ENCODE measurements at places on chromosomes 1 and 21.

GRCh38 chr1:107940701-107941100, 24.3 kb downstream of the VAV3 start:
- DNase-seq, result no peak

DNA sequence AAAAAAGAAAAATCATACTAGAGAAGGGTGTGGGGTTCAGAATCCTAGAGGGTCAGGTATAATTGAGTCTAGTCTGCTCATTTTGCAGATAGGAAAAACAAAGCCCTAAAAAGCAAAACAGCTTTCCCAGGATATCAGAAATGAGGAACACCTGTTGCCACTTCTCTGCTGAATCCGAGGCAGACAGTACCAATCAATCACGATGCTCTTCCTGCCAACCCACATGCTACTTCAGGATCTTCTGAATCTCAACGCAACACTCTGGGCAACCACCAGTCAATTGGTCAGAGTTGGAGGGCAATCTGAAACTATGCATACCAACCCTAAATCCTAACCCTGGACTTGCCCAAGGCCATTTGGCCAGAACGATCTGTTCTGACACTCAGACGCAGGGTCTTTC, 128.3 kb downstream of the EPHB2 start:
- no peak for DNase-seq

DNA sequence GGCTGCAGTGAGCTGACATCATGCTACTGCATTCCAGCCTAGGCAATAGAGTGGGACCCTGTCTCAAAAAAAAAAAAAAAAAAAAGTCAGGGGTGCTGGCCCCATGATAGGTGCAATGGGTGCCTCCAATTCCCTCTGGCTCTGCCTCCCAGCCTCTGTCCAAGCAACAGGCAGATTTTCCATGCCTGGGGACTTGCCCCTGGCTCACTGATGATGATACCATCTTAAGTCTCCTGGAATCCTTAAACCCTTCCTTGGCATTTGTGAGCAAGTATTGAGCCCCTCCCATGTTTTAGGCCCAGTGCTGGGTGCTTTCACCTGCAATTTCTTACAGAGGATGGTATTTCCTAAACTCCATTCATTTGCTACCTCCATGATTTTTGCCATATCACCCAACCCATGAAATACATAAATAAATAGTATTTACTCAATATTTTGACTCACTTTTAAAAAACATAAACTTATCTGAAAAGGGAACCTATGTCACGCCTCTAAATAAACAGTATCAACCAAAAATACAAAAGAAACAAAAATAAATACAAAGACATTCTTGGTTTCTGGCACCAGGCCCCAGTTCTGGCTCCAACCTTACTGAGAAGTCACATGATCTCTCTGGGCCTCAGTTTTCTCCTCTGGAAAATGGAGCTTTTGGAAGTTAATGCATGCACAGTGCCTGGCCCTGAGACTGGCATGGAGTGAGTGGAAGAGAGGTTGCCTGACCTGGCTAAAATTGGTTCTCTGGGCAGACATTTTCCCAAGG, 1.5 kb upstream of the ALPL start:
- no peak for DNase-seq

DNA sequence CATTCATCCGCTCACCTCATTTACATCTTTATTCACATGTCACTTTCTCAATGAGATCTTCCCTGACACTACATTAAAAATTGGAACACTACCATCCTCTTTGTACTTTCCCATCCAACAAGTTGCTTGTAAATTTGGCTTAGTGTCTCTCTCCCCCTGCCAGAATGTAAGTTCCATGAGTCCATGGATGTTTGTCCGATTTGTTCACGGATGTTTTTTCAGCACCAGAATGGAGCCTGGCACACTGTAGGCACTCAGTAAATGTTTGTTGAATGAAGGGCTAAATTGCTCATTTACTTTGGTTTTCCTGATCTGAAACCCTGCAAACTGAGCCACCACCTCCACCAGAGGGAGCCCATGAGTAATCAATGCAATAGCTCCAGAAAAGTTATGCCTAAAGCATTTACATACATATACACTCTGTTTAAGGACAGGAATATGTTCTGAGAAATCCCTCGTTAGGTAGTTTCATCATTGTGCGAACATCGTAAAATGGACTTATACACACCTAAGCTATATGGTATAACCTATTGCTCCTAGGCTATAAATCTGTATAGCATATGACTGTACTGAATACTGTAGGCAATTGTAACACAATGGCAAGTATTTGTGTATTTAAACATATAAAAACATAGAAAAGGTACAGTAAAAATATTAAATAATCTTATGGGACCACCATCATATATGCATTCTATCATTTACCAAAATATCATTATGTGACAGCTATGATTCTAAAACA, 2.8 kb upstream of the EYA3 start:
- no peak for DNase-seq

- DNase-seq, result no peak
Measured at GRCh38 chr1:180925471-180926051, 12.9 kb downstream of the KIAA1614 start.

GRCh38 chr21:39373634-39374033, 24.7 kb upstream of the HMGN1 start:
- DNase-seq, result no peak

DNA sequence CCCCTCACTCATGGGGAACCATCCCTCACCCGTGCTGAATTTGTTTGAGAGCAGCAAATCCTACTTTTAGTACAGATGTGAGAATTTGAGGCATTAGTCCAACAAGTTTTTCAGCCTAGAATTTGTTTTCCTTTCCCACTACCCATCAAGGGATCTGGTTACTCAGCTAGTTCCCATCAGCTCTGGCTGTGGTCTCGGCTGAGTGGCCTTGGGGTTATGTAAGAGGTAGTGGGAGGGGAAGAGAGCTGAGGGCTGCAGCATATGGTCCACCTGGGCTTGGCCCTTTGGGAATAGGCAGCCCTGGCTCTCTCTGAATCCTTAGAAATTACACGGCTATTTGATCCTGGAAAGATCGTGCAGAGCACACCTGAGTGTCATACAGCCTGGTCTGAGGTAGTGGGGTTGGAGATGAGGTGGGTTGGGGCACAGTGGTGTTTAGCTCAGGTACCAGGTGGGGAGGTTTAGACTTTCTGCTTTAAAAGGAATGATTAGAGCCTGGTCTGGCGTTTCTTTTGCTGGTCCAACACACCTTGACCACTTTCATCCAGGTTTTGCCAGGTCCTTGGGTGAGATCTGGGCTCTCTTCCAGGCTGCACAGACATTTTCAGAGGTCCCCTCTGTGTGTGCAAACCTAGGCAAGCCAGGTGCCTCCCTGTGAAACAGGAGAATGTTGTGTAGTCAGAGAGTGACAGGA, 4.2 kb downstream of the GSTM4 start:
- no peak for DNase-seq

GRCh38 chr1:56457756-56458375, 121.5 kb downstream of the PLPP3 start:
- DNase-seq, result no peak

DNA sequence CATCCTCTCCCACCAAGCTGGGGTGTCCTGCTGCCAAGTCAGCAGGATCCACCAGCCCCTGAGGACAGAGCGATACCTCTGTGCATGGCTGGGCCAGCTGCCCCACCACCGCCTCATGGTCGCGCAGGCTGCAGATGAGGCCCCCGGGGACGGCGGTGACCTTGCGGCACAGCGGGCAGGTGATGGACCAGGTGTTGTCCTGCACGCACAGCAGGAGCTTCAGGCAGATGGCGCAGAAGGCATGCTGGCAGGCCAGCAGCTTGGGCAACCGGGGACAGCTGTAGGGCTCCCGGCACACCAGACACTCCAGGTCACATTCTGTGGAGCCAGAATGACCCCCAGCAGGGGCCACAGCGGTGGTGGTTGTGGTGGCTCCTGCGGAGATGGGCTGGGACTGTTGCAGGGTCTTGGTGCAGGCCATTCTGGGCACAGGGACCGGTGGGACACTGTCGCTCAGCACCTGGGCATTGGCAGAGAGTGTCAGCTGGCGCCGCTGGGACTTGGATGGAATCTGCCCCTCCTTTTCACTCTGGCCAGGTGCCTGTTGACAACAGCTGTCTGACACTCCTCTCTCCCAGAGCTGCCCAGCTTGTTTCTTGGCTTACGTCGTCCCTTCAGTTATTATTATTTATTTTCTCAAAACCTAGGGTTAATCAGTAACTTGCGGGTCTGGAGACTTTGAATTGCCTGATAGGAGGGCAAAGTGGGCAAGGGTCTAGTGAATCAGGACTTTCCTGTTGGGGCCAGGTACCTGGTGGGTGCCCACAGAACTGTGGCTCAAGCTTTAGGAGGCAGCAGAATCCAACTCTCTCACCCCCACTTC, at the start of gene RNF186:
Gene RNF186, minus strand, starts transcription at position 603 of the 823 bp plus-strand sequence. Its CDS starts 182 bp downstream, at position 421.
- DNase-seq, result no peak
